ENCODE measurements at places on chromosomes 12 and 14.

- DNase-seq: no peak
These were observed 21.0 kb downstream of the RTN1 start for GRCh38 chr14:59849411-59850130.

GRCh38 chr14:95007921-95008320, 149.4 kb downstream of the DICER1 start:
- no peak for DNase-seq

- no peak for DNase-seq
These were observed 148.3 kb downstream of the PTCSC3 start for GRCh38 chr14:36028218-36028617.

- DNase-seq: no peak
These were observed 51.8 kb downstream of the CHGA start for GRCh38 chr14:92974541-92975345.

DNA sequence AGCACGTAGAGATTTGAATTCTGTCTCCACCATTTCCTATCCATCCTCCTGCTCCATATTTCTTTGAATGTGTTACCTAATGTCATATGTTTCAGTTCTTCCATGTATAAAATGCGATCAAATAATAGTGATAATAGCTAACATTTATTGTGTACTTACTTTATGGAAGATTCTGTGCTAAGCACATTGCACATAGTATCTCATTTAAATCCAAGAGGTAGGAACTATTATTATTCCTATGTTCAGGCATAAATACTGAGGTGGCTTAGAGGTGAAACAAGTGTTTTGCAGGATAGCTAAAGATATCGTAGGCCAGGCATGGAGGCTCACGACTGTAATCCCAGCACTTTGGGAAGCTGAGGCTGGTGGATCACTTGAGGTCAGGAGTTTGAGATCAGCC, 17.5 kb upstream of the AICDA start:
- DNase-seq: no peak

DNA sequence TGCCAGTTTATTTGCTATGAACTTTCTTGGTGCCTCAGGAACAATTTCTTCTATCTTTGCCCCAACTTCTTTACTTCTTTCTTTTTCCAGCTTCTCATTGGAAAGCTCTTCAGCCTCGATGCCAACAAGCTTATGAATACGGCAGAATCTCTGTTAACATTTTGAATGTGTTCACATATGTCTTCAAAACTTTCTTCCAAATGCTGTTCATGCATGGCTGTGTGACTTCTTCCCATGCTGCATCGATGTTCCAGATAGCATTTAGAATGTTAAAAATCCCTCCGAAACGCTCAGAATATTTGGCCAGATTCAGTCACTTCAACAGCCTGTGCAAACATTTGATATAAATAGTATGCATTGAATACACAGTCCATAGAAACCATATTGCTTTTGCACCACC, 247.8 kb upstream of the ARID2 start:
- DNase-seq: no peak

GRCh38 chr12:59808317-59808910, 212.6 kb downstream of the SLC16A7 start:
- peak; percentile 10 for DNase-seq

GRCh38 chr14:104816616-104816884, 15.6 kb downstream of the ZBTB42 start:
- no peak for DNase-seq

- DNase-seq: no peak
These were observed 42.9 kb upstream of the CSRNP2 start for GRCh38 chr12:51126297-51126696.

- no peak for DNase-seq
These were observed 68.6 kb downstream of the IQSEC3 start for GRCh38 chr12:135138-135537.

GRCh38 chr12:4496145-4496838, 42.4 kb upstream of the RAD51AP1 start:
- DNase-seq: no peak

DNA sequence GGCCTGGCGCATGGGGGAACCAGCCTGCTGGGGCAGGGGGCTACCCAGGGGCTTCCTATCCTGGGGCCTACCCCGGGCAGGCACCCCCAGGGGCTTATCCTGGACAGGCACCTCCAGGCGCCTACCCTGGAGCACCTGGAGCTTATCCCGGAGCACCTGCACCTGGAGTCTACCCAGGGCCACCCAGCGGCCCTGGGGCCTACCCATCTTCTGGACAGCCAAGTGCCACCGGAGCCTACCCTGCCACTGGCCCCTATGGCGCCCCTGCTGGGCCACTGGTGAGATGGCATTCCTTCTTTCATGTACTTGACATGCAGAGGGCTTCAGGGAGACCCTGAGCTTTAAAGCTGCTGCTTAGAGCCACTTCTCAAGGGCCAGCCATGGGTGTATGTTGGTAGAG, 9.0 kb downstream of the LGALS3 start:
- no peak for DNase-seq

GRCh38 chr12:89151536-89151935, 200.8 kb downstream of the DUSP6 start:
- DNase-seq: no peak

- DNase-seq: no peak
These were observed 220.1 kb upstream of the C14orf180 start for GRCh38 chr14:104359301-104359968.

DNA sequence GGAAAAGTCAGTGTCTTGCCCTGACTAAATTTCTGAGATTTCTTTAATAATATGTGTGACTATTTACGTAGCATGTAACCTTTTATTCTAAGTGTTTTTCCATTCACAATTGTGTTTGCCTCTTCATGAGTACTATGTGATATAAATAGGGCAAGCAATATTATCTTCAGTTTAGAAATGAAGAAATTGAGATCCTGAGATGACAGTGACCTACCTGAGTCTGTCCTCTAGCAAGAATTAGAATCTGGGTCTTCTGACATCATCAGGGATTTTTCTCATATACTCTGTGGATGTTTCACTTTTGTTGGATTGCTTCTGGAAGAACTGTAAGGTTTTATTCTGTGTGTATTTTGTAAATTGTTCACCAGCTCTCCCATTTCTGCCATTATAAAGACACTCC, 35.0 kb downstream of the TMTC2 start:
- DNase-seq: no peak

- DNase-seq: no peak
These were observed 47.1 kb downstream of the KRT80 start for GRCh38 chr12:52144512-52145227.

GRCh38 chr12:42099433-42099832, 45.2 kb downstream of the GXYLT1 start:
- no peak for DNase-seq

- no peak for DNase-seq
These were observed 2.5 kb downstream of the AJUBA start for GRCh38 chr14:22979748-22980392.

GRCh38 chr14:61328626-61329262, 7.4 kb downstream of the PRKCH start:
- no peak for DNase-seq

DNA sequence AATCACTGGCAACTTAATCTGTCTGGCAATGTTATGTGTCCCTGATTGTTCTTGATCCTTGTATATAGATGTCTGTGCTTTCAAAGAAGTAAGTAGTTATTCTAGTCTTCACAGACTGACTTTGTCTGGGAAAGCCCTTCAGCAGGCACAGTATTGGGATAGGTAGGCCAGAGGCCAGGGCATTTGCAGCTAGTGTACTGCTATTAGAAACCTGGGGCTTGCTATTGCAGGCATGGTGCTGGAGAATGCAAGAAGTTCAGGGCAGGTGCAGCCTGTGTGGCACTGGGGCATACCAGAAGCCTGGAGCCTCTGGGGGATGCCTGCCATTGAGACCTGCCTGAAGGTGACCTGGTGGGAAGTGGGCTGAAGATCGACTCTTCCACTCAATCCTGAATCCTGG, 96.3 kb downstream of the TMTC3 start:
- no peak for DNase-seq

DNA sequence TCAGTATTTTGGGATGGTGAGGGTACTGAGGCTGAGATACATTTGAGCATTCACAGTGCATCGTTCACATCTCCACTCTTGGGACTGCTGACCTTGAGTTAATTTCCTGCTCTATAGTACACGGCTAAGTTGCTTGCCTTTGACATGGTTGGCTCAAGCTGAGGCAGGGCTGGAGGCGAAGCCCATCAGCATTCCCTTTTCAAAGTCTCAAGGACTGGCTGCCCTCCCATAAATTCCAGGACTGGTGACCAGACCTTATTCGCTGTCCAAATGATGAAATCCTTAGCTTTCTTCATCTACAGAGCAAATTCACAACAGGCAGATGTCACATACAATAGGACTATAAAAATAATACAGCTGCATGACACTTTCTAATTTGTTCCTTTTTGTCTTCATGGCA, 85.9 kb downstream of the SSPN start:
- DNase-seq: no peak

DNA sequence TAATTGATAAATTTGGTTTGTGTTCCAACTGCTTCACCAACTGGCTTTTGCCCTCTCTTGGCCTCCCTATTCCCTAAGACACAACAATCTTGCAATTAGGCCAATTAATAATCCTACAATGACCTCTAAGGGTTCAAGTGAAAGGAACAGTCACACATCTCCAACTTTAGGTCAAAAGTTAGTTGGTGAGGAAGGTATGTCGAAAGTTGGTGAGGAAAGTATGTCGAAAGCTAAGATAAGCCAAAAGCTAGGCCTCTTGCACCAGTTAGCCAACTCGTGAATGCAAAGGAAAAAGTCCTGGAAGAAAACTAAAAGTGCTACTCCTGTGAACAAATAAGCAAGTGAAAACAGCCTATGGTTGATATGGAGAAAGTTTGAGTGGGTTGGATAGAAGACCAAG, 32.6 kb downstream of the EGLN3 start:
- no peak for DNase-seq

- no peak for DNase-seq
These were observed 29.4 kb upstream of the PLD4 start for GRCh38 chr14:104895207-104895785.

GRCh38 chr12:51098611-51099010, 15.2 kb upstream of the CSRNP2 start:
- DNase-seq: no peak

DNA sequence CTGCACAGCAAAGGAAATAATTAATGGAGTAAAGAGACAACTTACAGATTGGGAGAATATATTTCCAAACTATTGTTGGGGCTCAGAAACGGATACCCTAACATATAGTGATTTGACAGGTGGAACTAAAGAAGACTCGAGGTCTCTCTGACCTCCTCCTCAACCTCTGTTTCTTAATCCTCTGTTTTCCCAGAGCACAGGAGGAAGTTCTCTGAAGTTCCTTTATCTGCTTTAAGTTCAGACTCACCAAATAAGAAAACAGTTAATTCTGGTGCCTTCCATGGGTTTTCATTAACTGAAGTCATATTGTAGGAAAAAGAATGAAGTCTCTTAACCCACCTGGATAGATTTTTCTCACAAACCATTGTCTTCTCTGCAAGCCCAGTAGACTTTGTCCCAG, 29.2 kb downstream of the CLEC2D start:
- no peak for DNase-seq

All from GM12891 (cell line).